Activated CD4-positive, alpha-beta T cell treated with anti-CD3 and anti-CD28 coated beads, Interleukin-2, amount 50 U/mL, for 1 hour (primary cell): ENCODE measurements at places on chromosomes 1 and 21.

- no peak for DNase-seq
Measured at GRCh38 chr1:170415710-170416372, 116.1 kb upstream of the GORAB start.

GRCh38 chr1:186009039-186009737, 275.0 kb downstream of the HMCN1 start:
- no peak for DNase-seq

GRCh38 chr1:214649607-214650006, 46.6 kb downstream of the CENPF start:
- DNase-seq: no peak

- no peak for DNase-seq
Measured at GRCh38 chr21:14499316-14499715, 46.8 kb downstream of the SAMSN1 start.

DNA sequence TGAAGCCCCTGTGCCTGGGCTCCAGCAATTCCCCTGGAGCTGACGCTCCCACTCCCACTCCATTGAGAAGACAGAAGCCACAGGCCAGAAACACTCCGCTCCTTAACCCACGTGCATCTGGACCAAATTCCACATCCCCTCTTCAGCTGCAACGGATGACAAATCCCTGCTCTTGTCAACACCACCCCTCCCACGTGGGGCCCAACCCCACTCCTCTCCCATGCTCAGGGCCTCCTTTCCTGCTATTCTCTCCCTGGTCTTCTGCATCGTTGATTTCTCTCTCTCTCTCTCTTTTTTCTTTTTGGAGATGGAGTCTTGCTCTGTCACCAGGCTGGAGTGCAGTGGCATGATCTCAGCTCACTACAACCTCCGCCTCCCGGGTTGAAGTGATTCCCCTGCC, 18.3 kb downstream of the CA6 start:
- DNase-seq: no peak

GRCh38 chr1:22454476-22455056, 2.9 kb downstream of the ZBTB40 start:
- DNase-seq: no peak

GRCh38 chr1:218785928-218786327, 387.8 kb upstream of the LYPLAL1 start:
- DNase-seq: no peak

- DNase-seq: no peak
Measured at GRCh38 chr21:45440736-45441350, 35.9 kb downstream of the COL18A1 start.

GRCh38 chr1:173176246-173176645, 30.9 kb downstream of the TNFSF4 start:
- DNase-seq: no peak

- no peak for DNase-seq
Measured at GRCh38 chr1:212290608-212291007, 5.4 kb downstream of the PPP2R5A start.

- no peak for DNase-seq
Measured at GRCh38 chr1:44701141-44701573, 26.6 kb downstream of the ARMH1 start.

GRCh38 chr1:20491178-20491577, 5.2 kb upstream of the CAMK2N1 start:
- DNase-seq: no peak

DNA sequence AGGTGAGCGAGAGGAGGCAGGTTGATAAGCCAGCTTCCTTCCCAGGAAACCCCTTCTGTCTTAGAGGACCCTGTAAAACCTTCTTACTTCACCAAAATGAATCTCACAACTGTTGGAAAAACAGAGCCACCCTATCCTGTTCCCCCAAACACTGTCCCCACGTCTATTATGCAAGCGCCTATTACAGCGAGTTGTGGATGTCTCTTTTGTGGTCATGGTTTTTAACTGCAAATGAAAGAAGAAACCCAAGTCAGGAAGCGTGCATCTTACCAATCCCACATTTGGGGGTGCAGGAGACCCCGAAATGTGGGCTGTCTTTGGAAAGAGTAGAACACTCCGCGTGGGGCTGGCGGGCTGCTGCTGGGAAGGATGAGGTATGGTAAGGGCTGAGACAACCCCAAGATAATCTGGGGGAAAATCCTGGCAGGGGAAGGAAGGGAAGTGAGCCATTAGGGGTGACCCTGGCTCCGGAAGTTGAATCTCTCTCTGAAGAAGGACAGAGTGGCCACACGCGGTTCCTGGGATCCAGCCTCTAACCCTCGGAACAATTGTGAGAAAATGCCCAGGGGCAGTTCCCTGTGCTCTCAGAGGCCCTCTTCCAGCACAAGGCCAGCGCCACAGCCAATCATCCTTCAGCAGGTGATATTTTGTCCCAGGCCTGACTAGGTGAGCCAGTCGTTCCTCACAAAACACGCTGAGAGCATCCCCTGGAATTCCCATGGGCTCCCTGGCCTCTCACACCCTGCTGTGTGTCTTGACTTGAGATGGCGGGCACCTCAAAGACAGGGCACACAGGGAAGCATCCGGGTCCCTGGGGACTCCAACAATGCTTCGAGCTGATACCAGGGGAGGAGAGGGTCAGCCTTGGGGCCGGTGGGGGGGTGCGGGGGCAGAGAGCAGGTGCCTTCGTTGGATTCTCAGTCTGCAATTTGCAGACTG, 168.5 kb upstream of the IRF2BP2 start:
- no peak for DNase-seq

DNA sequence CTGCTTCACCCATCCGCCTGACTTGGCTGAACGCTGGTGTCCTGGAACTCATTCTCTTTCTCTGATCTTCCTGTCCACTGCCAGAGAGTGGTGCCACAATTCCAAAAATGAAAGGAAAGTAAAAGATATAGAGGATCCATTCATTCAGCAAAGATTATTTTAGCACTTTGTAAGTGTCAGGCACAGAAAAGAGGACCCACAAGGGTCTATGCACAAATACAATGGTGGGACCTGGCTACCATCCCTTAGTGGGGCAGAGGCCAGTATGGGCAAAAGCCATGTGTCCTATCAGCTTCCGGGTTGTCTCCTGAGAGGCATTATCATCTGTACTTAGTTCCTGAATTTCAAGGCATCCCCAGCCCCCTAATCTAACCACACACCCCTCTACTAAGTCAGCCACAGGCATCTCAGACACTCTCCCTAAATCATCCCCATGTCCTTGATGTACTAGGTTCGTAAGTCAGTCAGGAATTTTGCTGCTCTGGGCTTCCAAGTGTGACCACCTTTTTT, 19.0 kb downstream of the SSR2 start:
- no peak for DNase-seq

GRCh38 chr1:8825985-8826481, 8.6 kb upstream of the RERE start:
- DNase-seq: no peak

GRCh38 chr1:21638531-21639341, 30.4 kb downstream of the RAP1GAP start:
- DNase-seq: no peak

DNA sequence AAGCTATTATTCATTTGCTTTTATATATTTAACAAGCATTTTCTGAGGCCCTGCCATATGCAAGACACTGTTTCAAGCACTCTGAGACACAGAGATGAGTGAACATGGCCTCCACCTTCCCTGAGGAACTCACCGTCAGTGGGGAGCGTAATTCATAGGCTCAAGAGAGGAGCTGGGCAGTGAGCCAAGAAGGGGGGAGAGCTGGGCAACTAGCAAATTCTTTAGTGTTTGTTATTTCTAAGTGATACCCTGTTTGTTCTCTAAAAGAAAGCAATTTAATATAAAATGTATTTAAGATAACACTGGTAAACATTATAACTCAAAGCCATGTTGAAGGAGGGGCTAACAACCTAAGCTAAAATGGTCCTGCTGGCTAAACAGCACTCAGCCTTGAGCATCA, 119.2 kb upstream of the NGF start:
- no peak for DNase-seq

GRCh38 chr1:244028701-244029100, 22.4 kb upstream of the ZBTB18 start:
- no peak for DNase-seq

- DNase-seq: no peak
Measured at GRCh38 chr1:183180634-183181056, 5.4 kb upstream of the LAMC2 start.

GRCh38 chr1:96682056-96682455, 39.5 kb upstream of the PTBP2 start:
- DNase-seq: no peak

DNA sequence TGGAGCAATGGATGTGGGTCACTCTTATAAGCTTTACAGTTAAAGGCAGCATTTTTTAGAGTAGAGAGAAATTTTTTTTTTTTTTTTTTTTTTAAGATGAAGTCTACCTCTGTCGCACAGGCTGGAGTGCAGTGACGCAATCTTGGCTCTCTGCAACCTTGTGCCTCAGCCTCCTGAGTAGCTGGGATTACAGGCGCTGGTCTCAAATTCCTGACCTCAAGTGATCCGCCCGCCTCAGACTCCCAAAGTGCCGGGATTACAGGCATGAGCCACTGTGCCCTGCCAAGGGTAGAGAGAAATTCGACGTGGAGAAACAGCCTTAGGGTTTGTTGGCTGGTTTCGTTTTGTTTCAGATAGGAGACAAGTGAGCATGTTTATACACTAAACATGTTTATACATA, 594.2 kb upstream of the ADAMTS5 start:
- DNase-seq: no peak

DNA sequence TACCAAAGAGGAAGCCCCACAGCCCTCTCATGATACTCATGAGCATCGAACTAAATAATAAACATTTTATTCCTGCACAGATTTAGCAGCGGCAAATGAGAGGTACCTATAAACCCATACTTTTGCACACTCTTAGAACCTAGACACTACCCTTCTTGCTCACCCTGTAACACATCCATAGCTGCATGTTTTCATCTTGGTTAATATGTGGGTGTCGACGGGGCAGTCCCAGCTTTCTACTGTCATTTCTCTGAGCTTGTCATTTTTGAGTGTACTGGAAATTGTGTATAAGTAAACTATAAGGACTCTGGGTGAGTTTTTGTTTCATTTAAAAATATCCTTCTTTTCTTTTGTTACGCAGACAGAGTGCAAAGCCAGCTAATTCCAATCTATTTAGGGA, 25.5 kb downstream of the OVGP1 start:
- no peak for DNase-seq

- no peak for DNase-seq
Measured at GRCh38 chr1:118563981-118564951, 379.2 kb upstream of the SPAG17 start.

DNA sequence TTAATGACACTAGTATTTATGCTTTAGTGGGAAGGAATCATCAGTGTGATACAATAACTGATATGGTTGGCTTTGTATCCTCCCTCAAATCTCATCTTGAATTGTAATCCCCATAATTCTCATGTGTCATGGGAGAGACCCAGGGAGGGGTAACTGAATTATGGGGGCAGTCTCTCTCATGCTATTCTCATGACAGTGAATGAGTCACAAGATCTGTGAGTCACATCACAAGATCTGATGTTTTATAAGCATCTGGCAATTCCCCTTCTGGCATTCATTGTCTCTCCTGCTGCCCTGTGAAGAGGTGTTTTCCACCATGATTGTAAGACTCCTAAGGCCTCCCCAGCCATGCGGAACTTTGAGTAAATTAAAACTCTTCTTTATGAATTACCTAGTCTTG, 1760.3 kb downstream of the NCAM2 start:
- DNase-seq: no peak

GRCh38 chr1:171290621-171291020, 23.4 kb upstream of the FMO4 start:
- DNase-seq: no peak
